ENCODE measurements at places on chromosomes 6 and 20.

DNA sequence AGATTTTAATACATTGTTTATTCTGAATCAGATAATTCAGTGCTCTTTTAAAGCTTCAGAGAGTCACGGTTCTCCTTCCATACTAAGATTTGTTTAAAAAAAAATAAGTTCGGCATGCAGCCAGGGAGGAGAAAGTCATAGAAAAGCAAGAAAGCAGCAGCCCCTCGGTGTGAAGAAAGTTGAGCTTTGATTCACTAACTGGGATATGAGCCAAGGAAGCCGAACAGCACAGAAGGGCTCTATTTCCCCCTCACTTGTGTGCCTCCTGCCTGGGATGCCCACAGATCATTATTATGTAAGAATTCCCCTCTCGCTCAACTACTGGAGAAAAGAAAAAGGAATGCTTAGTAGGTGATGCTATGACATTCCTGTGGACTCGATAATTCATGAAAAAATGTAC lies 69.3 kb upstream of the SYNJ2 start:
- DNase-seq: no peak

DNA sequence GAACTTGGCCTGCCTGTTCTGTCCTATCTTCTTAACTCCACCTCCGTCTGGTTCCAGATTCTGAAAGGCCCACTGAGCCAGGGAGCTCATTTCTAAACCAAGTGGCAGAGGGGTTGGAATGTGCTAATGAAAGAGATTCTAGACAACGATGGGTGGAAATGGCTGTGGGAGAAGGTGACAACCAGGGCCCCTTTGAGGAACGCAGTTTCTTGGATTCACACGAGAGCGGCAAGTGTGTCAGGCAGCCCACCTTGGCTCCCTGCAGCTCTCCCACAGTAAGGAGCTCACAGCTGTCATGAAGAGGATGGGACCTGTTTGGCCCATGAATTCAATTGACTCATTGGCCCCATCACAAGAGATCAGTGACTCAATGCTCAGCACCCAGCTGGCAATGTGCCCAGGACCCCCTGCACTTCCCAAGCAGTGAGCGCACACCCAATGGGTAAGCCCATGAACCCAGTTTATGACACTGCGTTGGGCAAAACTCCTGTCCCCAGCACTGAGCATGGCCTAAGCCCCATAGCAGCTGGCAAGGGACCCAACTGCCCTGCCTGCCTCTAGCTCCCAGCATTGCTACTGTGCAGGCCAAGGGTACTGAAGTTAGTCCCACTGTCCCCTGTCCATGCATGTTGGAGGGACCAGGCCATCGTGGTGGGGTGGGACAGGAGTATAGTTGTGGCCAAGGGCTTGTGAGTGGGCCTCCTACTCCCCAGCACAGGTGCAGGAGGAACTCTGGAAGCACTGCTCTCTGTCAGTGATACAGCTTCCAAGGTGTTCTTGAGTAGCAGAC lies 16.4 kb downstream of the MRPS18A start:
- DNase-seq: no peak

GRCh38 chr20:45991616-45992015 lies 17.1 kb upstream of the MMP9 start:
- DNase-seq: no peak

DNA sequence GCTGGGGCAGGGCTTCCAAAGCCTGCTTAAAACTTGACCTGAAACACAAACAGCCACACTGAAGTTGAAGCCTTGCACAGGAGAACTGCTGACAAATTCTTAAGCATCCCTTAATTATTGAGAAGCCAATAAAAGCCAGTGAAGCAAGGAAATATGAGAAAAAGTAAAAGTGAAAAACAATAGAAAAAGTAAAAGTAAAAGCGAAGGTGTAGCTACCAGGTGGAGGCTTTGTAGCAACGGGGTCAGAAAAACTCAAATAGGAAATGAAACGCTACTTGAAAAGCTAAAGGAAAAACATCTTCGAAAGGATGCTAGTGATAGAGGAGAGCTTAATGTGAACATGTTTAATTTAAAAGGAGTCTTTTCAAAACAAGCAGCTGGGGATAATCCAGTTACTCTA lies 97.4 kb downstream of the IRF4 start:
- no peak for DNase-seq

- DNase-seq: no peak
Measured at GRCh38 chr6:105869835-105870440, 216.2 kb upstream of the PRDM1 start.

DNA sequence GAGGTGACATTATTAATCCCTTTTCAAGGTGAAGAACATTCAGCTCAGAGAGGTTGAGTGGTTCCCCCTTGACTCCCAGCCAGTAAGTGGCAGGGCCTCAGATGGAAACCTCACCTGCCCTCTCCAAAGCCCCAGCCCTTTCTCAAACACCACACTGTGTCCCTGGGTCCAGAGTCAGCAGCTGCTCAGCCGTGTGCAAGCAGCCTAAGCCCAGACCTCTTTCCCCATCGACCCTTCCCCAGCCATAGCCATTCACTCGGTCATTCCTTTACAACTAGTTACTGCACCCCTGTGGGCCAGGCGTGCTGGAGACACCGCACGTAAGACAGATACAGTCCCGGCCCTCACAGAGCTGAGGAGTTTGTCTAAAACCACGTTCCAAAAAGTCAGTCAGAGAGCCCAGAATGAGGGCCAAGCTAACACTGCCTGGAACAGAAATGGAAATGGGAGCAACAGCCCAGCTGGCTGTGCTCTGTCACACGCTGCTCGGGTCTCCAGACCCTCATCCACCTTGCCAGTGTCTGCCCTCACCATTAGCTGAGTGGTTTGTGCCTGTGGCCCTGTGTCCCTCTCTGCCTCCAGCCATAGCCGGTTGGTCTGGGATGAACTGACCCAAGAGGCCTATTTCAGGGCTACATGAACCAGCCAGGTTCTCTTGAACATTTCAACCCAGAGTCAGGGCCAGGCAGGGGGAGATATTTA lies 29.6 kb downstream of the ZC3H12D start:
- no peak for DNase-seq
